ENCODE measurements at places on chromosomes 11 and 22.

DNA sequence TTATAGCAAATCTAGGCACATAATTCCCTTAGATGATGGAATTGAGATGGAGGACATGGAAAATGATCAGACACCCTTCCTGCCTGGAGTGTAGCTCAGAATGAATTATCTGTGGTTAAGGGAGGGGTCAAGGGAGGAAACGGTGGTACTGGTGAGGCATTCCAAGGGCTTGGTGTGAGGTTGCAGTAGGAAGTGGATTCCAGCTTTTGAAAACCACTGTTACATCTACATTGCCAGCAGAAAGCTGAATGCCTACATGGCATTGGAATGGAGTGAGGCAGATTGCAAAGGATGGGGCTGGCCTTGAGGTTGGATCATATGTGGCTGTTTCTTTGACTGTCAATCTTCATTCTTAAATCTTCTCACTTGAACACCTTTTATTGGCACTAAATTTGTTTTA lies 684.4 kb downstream of the NTM start:
- DNase-seq: no peak

DNA sequence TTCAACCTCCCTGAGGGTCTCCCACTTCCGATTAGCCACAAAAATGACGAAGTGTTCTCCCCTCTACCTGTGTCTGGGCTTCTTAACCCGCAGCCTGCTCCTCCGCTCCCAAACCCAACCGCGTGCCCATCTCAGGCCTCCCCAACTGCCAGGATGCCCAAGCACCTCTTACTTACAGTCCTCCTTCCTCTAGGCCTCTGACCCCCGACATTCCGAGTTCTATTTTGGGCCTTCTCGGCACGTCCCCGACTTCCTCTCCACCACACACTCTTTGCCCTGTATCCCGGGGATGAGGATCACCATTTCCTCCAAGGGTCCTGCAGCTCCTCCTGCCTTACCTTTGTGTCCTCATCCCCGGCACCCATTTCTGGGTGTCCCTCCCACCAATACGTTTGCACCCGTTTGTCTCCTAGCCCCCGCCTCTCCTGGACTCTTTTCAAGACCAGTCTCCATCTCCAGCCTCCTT lies 388 bp upstream of the MUS81 start:
- DNase-seq: no peak

GRCh38 chr11:34174412-34175041 lies 69.1 kb downstream of the NAT10 start:
- DNase-seq: no peak

DNA sequence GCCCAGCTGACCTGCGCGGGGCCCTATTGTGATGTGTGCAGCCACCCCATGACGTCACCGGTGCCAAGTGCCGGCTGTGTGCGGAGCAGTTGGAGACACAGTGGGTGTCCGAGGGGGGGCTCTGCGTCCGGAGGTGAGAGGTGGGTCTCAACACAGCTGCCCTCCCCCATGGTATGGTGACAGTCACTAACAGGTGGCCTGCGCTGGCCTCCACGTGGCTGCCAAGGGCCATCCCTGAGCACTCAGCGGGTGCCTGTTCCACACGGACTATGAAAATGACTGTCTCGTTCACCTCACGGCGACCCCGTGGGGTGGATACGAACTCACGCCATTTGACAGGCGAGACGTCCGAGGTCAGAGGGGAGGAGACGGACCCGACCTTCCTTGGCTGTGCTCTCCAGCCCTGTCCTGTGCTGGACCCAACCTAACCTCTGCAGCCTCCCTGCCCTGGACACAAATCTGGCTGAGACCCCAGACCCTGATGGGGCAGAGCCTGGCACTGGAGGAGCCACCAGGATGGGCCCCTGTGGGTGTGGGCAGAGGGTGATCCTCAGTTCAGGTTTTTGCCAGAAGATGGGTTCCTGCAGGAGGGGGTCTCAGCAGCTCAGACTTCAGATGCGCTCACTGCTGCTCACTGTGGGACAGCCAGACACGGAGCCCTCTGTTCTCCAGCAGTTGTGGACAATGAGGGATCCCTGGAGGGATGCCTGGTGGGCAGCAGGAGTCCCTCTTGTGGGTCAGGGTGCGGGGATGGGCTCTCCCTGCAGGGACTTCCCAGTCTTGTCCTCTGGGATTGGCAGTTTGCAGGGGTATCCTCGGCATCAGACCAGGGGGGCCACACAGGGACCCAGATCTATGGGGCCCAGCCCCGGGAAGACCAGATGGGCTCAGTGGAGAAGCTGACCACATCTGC lies 6.3 kb downstream of the HRAS start:
- no peak for DNase-seq

DNA sequence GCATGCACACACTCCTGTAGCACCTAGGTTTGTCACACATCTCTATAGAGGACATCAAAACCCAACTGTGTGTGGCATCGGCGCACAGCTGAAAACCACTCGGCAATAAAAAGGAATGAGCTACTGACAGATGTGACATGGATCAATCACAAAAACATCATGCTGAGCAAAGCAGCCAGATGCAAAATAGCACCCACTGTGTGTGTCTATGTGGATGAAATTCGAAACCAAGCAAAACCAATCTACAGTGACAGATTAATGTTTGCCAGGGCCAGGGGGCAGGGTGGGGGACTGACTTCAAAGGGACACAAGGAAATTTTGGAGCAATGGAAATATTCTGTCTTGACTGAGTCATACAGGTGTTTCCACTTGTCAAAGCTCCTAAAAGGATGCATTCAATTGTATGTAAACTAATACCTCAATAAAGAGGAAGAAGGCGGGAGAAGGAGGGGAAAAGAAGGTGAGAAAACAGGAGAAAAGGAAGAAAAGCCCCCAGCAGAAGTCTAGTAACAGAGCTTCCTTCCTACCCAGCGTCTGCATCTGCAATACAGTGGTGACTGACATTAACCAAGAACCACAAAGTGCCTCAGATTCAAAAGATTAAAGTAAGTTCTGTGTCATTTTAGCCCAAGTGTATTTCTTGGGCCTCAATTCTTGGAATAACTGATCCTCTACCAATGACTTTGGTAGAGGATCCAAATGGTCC lies 49.8 kb downstream of the PACSIN2 start:
- no peak for DNase-seq

- DNase-seq: no peak
Observed at GRCh38 chr11:117837070-117837776, 12.7 kb upstream of the FXYD2 start.

DNA sequence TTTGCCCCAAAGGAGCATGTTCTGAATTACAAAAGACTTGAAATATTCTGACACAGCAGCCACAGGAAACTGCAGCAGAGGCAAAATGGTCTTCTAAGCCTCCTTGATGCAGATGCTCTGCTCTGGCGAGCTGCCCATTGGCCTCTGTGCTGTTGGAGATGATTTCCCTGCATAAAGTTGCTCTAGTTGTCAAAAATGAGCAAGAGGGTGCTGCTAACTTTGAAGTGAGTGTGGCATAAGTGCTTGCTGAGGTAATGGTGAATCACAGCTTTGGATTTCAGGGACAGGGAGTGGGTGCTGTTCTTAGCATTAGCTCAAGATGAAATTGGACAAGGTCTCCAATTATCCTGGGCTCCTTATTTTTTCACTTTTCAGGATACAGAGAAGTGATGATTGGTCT lies 435.4 kb downstream of the TMEM135 start:
- DNase-seq: no peak

DNA sequence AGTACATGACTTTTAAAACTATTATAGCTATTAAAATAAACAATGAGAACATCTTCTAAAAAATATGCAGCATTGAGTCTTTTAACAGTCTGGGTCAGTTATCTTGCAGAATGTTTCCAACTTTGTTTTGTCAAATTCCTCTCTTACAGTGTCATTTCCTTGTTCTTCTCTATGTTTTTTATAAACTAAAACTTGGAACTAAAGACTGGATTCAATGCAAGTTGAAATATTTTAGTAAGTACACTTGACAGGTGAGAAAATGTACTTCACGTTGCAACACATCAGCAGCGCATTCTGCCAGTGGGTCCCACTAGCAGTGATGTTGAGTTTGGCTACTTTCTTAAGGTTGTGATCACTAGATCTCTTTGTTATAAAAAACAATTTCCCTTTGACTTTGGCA lies 1407.6 kb upstream of the RAG2 start:
- DNase-seq: no peak

- DNase-seq: no peak
Observed at GRCh38 chr22:22154040-22154439, 90.5 kb upstream of the VPREB1 start.

DNA sequence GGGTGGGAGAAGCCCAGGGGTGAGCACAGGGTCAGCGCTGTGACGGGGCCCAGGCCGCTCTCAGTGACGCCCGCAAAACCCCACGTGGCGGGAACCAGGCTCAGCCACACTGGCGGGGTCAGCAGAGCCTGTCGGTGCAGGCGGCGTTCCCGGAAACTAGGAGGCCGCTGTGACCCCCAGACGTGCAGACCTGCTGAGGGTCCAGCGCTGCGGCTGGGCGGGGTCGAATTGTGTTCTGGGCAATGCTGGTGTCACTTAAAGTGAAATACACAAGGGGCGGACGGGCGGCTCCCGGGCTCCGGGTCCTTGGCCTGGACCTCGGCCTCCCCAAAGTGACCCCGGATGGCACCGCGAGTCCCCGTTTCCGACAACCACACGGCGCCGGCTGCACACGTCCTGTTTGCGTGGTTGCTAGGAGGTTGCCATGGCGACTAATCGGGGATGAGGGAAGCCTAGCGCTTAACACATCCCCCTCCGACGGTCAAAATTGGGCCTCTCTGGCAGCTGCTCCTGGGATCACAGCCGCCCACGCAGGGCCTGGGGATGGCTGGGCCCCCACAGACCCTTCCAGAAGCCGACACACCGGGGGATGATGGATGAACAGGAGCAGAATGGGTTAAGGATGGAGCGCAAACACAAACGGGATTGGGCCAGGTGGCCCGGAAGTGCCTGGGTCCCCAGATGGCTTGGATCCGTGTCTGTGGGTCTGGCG lies 81.7 kb upstream of the PRR5 start:
- no peak for DNase-seq

- DNase-seq: no peak
Observed at GRCh38 chr11:71532036-71532610, 5.1 kb downstream of the KRTAP5-7 start.

DNA sequence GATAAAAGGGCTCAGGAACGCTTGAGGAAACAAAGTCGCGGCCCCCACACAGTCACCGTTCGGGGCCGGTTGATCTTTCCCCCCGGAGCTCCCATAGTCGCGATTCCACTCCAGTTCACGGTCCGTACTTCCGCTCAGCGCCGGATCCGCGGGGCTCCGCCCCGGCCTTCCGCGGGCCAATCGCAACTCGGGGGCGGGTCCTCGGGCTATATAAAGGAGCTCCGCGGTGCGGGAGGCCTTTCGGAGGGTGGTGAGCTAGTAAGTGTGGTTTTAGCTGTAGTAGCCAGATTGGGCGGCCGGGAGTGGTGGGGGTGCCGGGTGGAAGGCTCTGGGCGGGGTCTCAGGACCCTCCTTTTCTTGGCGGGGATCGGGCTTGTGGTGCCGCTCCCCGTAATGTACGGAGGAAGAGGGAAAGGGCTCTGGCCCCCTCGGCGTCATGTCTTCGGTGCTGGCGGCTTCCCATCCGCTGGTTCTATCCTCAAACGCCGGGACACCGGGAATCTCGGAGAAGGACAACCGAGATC lies at the start of the genes C11orf98 and CSKMT:
Gene C11orf98 (minus strand): TSS at position 136 of the 524 bp plus-strand sequence. CDS start 41 bp downstream, at position 95.
Gene CSKMT (plus strand): TSS at position 238 of the 524 bp plus-strand sequence. CDS start 568 bp downstream, outside the sequence.
- DNase-seq: peak; percentile 51

DNA sequence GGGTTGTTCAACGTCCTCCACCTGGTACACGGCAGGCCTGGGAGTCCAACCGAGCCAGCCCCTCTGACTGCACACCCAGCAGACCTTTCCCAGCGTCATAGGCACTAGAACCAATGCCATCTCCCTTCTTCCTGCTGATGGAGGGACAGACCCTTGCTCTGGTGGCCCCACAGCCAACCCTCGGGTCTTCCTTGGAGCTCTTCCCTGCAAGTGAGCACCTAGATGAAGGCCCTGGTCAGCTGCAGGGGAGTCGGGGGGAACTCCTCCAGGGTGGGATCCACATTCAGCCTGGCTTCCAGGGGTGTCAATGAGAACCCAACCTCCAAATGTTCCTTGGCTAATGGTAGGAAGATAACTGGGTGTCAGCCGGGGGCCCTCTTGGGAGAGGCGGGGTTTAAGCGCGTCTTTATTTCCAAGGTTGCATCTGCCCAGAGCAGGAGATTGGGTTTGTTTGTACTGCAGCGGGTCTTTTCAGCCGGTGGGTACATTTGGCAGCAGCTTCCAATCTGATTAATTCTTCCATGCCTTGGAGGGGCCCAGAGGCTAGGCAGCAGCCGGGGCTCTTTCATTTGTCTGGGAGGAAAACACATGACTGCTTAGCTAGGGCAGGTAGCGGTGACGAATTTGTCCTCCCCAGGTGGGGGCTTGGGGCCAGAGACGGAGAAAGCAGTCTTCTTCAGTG lies 56.0 kb upstream of the SHISAL1 start:
- DNase-seq: no peak

- DNase-seq: no peak
Observed at GRCh38 chr11:116598556-116598955, 174.2 kb downstream of the BUD13 start.
